ENCODE measurements at places on chromosomes 5 and 9.

DNA sequence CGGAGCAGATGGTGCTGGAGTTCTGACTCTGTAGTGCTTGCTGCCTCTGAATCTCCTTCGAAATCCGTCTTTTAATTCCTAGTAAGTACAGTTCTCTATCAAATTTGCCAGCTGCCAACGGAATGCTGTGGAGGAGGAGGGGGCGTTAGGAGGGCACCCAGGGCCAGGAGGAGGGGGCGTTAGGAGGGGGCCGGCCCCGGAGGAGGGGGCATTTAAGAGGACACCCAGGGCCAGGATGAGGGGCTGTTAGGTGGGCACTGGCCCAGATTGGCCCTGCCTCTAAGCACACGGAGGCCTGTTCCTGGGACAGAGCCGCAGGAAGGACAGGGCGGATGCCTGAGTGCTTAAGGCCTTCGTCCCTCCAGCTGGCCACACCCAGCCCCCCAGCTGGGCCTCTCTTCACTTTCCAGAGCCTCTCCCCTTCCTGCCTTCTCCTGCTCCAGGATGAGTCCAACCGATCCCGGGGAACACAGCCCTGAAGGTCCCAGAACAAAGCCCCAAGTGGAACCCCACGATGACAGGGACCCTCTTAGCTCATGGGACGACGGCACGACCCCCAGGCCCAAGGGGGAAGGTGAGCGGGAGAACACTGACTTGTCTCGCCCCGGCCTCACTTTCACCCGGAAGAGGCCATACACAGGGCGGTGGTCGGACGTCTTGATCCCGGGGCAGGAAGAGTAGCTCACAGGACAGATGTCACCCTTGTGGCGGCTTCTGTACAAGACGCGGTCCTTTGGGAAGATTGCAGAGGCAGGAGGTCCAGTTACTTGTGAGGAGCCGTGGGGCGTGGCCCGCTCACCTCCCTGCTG lies 9.8 kb downstream of the INPP5E start:
- DNase-seq, result no peak

GRCh38 chr9:21429191-21429590 lies 11.0 kb upstream of the IFNA1 start:
- DNase-seq, result no peak

DNA sequence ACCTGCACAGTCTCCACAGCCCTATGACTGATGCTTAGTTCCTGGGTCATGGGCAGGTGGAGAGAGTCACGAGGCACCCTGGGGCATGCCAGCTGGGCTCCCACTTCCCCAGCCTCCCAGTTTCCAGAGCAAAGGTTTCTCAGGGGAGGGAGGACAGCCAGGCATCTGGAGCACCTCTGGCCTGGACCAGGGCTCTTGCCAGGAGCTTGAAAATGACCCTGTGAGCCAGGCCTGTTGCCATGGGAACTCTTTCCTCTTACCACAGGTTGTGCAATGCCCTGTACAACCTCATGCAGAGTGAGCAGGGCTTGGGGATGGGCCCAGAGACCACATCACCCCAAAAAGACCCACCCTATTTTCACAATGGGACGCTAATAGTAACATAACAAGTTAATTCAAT lies 113.1 kb downstream of the PSD2 start:
- no peak for DNase-seq

GRCh38 chr5:118883362-118883761 lies 105.0 kb downstream of the DTWD2 start:
- DNase-seq, result no peak

DNA sequence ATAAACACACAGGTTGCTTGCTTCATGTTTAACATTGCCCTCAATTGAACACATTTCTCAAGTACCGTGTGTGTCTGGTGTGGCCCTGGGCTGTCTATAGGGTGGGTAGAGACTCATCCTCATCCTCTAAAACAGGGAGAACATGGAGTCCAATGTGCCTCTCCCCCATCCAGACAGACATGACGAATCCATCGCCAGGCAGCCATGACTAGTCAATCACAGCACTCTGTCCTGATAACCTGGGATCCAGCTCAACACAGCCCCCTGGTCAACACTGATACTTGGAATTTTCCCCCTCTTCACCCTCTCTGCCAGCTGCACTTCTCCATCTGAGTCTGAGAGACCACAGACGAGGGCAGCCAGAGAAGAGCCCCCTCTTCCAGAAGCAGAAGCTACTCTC lies 10.7 kb upstream of the NTNG2 start:
- DNase-seq, result no peak

Data from NCI-H774 (cell line).